ENCODE measurements at places on chromosomes 3 and 15.
A peak's percentile ranks its signal among the peaks of the same experiment; 100 is the strongest.

- no peak for DNase-seq
Observed at GRCh38 chr3:140386357-140387100, 291.3 kb upstream of the TRIM42 start.

- no peak for DNase-seq
Observed at GRCh38 chr3:189304465-189305351, 132.9 kb downstream of the TPRG1 start.

DNA sequence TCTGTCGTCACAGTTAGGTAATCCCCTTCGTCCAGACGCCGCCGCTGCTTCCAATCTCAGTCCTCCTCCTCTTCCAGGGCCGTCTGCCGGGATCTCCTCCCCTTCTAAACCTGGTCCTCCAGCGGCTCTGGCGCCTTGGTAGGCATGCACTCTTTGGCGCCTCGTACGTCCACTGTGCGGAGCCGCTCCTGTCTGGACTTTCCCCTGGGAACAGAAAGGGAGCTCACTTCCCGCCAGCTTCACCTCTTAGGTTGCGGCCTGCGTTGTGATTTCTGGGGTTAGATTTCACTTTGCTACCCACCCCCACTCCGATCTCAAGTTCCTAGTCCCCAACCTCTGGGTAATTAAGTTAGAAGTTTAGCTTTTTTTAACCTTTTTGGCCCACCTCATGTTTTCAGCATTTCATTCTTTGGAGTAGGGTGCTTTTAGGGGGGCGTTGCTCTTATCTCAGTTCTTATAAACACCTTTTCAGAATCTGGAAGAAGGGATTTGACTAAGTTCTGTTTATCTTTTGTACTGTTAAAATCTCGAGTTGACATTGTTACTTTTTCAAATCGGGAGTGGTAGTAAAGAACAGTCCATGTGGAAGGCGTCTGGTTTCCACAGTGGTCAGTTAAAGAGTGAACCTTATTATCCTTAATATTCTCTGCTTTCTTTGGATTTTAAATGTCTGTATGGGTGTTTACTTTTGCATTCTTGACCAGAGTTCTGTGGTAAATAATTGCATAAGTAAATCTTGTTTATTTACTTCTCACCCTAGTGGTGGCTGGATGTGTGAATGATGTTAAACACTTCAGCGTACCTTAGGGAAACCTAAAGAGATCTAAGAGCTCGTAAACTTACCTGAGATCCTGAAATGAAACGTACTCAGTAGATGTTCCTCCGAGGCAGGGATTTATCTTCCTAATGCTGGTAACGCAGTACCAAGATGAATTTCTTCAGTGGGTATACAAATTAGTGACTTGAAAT, 611 bp downstream of the CTDSPL2 start:
- DNase-seq, result no peak

DNA sequence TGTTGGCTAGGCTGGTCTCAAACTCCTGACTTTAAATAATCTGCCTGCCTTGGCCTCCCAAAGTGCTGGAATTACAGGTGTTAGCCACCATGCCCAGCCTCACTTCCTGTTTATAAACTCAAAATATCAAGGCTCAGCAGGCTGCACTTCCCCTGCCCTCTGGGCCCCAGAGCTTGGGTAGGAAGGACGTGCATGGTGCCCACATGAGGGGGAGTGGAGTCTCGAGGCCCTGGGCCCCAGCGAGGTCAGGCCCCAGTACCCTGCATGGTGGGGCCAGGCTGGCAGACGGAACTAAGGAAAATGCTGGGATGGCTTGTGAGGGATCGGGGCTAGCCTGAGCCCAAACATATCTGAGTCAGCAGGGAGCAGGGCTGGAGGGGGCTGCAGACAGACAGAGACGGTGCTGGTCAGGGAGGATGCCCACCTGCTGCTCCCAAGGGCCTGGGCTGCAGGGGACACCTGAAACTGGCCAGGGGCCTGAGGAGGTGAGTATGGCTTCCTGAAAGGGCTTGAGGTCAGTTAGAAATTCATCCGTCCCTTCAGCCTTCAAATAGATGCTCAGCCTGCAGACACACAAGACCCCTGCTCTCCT, 5.1 kb downstream of the SPTBN5 start:
- DNase-seq, result no peak

DNA sequence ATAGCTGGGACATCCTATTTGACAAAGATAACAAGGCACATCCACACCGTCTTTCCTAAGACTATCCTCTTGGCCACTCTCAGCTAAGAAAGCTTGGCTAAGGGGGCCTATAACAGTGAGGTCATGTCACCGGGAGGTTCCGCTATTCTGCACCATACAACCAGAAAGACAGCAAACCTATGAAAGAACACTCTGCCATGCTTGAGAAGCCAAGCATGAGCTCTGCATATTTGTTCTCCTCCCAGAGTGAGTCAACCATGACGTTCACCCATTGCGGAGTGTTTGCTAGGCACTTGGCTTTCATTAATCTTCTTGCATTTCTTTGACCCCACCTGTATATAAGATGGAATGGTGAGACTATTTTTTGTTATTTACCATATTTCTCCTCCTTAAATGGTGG, 141.2 kb downstream of the GMNC start:
- peak; percentile 7 for DNase-seq

Data from GM19239 (cell line).